Activated naive CD4-positive, alpha-beta T cell (primary cell): ENCODE measurements at places on chromosomes 7 and 10.
A peak's percentile ranks its signal among the peaks of the same experiment; 100 is the strongest.

GRCh38 chr10:12081879-12082557, 13.3 kb downstream of the DHTKD1 start:
- DNase-seq, result no peak

GRCh38 chr7:25659841-25660240, 431.6 kb upstream of the NPVF start:
- no peak for DNase-seq

GRCh38 chr7:29957521-29958310, 31.9 kb downstream of the SCRN1 start:
- no peak for DNase-seq

GRCh38 chr10:30454744-30455510, 20.9 kb downstream of the MAP3K8 start:
- no peak for DNase-seq

DNA sequence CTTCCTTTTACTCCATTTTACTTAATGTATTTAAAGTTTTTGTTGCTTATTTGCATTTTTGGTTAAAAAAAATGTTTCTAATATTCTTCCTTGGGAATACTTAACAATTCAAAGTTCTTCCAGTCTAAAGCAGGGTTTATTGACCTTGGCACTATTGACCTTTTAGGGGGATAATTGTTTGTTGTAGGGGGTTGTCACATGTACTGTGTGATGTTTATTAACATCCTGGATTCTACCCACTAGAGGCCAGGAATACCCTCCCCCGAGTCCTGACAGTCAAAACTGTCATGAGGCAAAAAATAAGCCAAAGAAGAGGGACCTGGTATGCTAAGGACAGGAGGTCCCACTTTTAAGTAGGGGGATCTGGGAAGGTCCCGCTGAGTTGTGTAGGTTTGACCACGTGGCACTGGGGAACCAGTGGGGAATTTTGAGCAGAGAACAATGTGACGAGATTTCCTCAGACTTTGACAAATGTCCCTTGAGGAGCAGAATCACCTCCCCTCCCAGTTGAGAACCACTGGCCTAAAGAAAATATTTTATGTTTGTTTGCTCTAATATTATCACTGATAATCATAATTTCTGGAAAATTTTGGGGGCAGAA, 178.3 kb upstream of the PRR15 start:
- no peak for DNase-seq

GRCh38 chr7:116542618-116543017, 17.8 kb downstream of the CAV1 start:
- DNase-seq, result no peak

GRCh38 chr10:103493362-103493915, at the start of gene NEURL1:
TSS of gene NEURL1 (plus strand) at chr10:103493705. CDS start at chr10:103494388, 683 bp downstream.
- DNase-seq, result no peak

GRCh38 chr7:39338716-39339115, 227.5 kb upstream of the YAE1 start:
- no peak for DNase-seq

- no peak for DNase-seq
These were observed 684.9 kb upstream of the CELF2 start for GRCh38 chr10:10332786-10333185.

DNA sequence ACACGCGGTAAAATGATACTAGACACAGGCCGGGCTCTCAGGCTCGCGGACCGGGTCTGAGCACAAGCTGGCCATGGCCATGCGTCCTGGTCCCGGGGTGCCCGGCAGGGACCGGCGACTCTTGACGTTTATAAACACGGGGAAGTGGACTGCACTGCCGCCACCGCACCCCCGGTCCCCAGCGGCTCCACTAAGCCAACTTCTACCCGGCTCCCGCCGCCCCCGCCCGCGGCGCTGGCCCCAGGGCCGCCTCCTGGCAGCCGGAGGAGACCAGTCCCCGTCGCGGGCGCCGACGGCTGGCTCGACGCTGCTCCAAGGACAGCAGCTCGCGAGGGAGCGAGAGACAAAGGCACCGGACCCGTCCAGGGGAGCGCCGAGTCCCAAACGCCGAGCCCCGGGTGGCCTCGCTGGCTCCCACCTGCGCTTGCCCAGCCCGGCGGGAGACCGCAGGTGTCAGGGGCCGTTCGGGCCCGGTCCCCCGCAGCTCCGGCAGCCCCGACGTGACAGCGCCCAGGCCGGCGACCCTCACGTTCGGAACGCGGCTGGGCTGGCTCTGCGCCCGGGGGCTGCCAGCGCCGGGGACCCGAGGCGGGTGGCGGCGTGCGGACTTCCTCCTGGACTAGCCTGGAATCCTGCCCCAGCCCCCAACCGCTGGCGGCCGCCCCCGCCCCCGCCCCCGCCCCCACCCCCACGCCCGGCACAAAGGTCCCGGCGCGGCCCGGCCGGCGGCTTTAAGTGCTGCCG, 517 bp downstream of the ITGB1 start:
- DNase-seq, result no peak

DNA sequence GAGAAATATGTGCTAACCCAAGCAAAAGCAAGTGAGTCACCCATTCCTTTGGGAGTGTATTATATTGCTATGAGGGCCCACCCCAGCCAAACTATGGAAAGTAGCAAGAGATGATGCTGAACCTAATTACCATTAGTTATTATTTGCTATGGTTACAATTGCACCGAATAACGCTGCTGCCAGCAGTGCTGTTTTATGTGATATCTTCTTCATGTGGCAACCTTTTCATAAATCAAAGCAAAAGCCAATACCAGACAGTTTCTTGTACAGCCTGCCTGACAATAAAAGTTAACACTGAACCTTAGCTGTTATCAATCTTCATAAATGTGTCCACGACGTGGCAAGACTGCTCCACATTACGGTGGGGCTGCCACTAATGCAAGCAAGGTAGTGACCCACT, 241.7 kb upstream of the PLXNA4 start:
- no peak for DNase-seq

GRCh38 chr10:100872034-100872791, 40.5 kb upstream of the SLF2 start:
- peak; percentile 18 for DNase-seq

DNA sequence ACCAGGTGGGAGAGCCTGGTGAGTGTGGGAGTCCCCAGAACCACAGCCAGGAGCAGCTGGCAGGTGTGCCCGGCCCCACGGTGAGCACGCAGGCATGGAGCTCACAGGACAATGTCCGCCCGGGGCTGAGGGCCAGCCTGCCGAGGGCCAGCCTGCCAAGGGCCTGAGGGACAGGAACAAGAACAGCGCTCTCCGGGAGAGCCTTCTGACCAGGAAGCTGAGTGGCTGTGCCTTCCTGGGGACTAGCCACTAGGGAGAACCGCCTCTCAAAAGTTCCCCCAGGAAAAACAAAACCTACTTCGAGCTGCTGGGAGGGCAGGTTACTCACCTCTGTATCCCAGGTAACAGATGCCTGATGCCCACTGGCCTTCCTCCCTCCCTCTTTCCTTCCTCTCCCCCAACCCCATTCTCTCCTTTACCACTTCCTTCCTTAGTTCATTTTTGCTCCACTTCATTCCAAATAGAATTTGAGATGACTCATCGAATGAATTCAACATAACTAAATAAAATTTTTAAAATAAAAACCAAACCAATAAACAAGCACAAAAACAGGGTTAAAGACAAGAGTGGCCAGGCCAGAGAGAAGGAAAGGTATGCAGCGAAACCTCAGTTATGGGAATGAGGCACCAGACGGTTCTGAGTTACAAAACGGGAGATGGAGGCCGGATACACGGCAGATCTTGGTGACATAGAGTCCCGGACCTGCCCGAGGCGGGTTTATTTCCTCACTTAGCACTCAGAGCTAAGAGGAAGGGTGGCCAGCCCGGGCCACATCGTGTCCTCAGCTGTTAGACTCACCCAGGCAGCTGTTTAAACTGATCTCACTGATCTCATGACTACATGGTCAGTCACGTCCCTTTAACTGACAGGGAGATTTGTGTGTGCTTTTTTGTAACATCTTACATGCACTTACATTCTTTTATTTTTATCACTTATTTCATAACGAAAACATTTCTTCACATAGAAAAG, 128.5 kb downstream of the TNS3 start:
- DNase-seq, result no peak

DNA sequence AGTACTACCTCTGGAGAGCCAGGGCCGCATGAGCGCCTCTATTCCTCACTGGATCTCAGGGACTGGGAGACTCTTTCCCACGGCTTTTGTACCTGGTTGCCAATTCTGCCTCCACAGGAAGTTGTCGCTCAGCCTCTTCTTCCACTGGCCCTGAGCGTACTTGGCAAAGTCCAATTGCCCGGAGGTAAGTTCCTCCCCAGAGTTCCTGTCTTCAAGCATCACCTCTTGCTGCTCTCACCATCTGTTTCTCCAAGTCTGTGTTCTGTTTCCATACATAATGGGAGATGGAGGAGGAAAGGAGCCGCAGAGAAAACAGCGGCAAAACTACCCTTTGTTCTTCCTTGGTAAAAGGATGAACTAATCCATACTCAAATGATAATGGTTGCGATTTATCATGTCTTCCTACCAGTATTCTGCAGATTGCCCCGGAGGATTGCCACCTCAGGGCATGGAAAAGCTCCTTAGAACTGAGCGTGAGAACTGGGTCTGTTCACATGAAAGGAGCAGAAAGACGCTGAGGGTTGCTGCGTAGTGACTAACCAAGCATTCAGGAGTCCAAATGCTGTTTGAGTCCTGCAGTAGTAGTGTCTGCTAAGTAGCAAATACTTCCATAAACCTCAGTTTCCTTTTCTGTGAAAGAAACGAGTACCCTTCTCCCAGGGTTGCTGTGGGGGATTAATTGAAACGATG, 170.2 kb upstream of the GLI3 start:
- DNase-seq, result no peak

GRCh38 chr7:94763268-94763667, 107.3 kb upstream of the SGCE start:
- DNase-seq, result no peak

GRCh38 chr10:12314836-12315235, 34.5 kb upstream of the CAMK1D start:
- DNase-seq, result no peak

GRCh38 chr7:142168746-142169145, 57.2 kb downstream of the MGAM2 start:
- DNase-seq, result no peak

GRCh38 chr7:106566672-106567071, 94.3 kb downstream of the CCDC71L start:
- DNase-seq, result no peak

DNA sequence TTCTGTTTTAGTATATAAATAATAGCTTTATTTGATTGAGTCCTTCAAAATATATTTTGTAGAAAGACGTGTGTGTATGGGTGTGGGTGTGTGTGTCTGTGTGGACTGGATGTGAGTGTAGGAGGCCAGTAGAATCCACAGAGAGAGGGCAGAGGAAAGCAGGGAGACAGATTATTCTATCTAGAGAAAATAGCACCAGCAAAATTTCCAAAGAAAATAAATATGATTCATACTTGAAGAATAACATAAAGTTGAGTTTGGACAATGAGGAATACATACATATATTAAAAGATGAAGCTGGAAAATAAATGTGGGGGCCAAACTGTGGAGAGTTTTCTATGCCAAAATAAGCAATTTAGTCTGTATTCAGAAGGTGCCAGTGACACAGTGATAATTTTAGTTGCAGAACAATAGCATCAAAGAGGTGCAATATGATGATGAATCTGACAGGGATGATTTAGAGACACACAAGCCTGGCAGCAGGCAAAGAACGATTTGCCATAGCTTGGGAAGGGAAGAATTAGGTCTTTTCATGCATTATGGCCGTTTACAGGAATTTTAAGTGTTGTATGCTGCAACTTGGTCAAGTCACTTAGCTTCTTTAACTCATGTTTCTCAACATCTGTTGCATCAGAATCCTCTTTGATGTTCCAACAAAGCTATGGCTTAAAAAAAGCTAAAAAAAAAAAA, 121.3 kb downstream of the SEMA3A start:
- DNase-seq, result no peak

GRCh38 chr10:99234041-99234790, 1.4 kb downstream of the HPSE2 start:
- DNase-seq, result no peak

GRCh38 chr7:141990011-141990725, 5.5 kb upstream of the MGAM start:
- DNase-seq, result no peak
